ENCODE measurements at places on chromosomes 2 and 18. TPM values are rescaled to one million over a fixed set of nuclear protein-coding genes. Genes with fewer than 3 reads are reported as not detected.

The ALPP gene
- polyA plus RNA-seq, result not detected

The SCYGR5 gene
- polyA plus RNA-seq, result not detected

The EDAR gene
- not detected for polyA plus RNA-seq

The SERPINB11 gene
- not detected for polyA plus RNA-seq

The SNED1 gene
- polyA plus RNA-seq, result 4.2 TPM

The TMEM198 gene
- polyA plus RNA-seq, result 3.0 TPM

The RMDN2 gene
- polyA plus RNA-seq, result 4.4 TPM

The LYPD1 gene
- polyA plus RNA-seq, result not detected

The ZNF385B gene
- 0.59 TPM for polyA plus RNA-seq

The UGT1A10 gene
- not detected for polyA plus RNA-seq

The HRH4 gene
- polyA plus RNA-seq, result not detected

The SP140 gene
- polyA plus RNA-seq, result 0.17 TPM

The GAL3ST2 gene
- polyA plus RNA-seq, result not detected

The ACTR1B gene
- polyA plus RNA-seq, result 87.5 TPM

The ZSWIM2 gene
- polyA plus RNA-seq, result not detected

The SLC39A10 gene
- polyA plus RNA-seq, result 5.9 TPM

The CYTIP gene
- 0.86 TPM for polyA plus RNA-seq

The FLACC1 gene
- 6.2 TPM for polyA plus RNA-seq

The KIAA2012 gene
- not detected for polyA plus RNA-seq

The SCN7A gene
- 2.4 TPM for polyA plus RNA-seq

The SEPTIN10 gene
- 20.9 TPM for polyA plus RNA-seq

The IWS1 gene
- polyA plus RNA-seq, result 37.4 TPM

The ANKRD30BL gene
- polyA plus RNA-seq, result not detected

Measured in heart right ventricle (tissue), 16 donors.